ENCODE measurements at places on chromosomes 11 and 22. TPM values are rescaled to one million over a fixed set of nuclear protein-coding genes. Genes with fewer than 3 reads are reported as not detected.

- DNase-seq: no peak
These were observed 87.8 kb upstream of the CLNS1A start for GRCh38 chr11:77725433-77725832.

DNA sequence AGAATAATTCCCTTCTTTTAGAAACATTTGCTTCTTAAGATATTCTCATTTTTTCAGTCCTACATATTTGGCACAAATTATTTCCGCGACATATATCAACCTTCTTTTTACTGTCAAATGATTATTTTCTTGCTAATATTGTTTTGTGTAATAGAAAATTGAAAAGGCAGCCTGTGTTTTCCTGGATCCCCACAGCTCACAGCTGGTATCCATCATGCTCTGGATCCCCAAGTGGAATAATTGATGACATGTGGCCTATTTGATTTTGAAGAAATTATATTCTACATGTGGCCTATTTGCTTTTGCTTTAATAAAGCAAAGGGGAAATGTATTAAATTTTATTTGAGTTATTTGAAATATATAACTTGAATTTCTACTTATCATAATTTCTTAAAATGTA, 199.4 kb upstream of the LUZP2 start:
- DNase-seq: no peak

BRMS1 gene
- 47.6 TPM for total RNA-seq

CDC42BPG gene
- 10.3 TPM for total RNA-seq

DNA sequence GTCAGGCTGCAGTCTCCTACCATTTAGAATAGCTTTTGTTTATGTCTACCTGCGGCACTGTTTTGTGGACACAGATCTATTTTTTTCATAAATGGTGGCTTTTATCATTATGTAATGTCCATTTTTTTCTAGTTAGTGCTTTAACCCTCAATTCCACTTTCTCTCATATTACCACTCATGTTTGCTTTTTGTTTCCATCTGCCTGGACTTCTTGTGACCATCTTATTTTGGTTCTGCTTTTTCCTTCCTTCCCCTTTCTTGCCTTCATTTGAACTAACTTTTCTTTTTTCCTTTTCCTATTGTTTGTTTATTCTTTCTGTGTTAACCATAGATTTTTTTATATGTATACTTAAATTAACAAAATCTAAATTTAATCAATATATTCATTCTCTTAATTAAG, 98.5 kb upstream of the SLC22A12 start:
- DNase-seq: no peak

DNA sequence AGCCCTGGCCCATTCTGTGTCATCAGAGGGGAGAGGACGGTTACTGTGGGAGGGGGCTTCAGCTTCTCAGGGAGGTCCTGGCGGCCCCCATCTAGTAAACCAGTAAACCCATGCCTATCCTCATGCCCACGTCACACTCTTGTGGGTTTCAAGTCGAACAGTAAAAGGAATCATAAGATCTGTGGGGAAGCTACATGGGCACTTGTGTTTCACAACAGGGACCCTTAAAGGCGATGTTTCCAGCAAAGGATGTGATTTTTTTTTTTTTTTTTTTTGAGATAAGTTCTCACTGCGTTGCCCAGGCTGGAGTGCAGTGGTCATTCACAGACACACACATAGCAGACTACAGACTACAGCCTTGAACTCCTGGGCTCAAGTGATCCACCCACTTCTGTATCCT, 9.2 kb upstream of the PARVG start:
- DNase-seq: peak; percentile 34

DNA sequence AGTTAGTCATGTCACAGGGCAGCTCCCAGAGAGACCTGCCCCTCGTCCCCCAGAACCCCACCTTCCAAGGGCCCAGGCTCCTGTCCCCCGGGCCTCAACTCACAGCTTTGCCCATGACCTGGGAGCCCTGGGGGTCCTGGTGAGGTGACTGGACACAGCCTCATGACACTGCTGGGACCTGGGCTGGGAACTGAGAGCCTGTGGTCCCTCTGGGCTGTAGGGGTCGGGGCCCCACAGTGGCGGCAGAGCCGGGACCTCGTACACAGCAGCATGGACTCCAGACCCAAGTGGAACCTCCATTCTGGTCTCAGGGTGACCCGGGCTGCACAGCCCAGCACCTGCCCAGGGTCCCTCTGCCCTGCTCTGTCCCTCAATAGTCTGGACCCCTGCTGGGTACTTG, 6.9 kb downstream of the APOBEC3A start:
- no peak for DNase-seq

MIOX gene
- 0.52 TPM for total RNA-seq

PLET1 gene
- total RNA-seq: not detected

GRCh38 chr11:92528001-92528400, 303.4 kb downstream of the FAT3 start:
- no peak for DNase-seq

- DNase-seq: no peak
These were observed 63.8 kb downstream of the IGLL1 start for GRCh38 chr22:23516304-23516703.

- no peak for DNase-seq
These were observed 184.5 kb upstream of the NTM start for GRCh38 chr11:131185915-131186314.

LAYN gene
- 1.2 TPM for total RNA-seq

DNA sequence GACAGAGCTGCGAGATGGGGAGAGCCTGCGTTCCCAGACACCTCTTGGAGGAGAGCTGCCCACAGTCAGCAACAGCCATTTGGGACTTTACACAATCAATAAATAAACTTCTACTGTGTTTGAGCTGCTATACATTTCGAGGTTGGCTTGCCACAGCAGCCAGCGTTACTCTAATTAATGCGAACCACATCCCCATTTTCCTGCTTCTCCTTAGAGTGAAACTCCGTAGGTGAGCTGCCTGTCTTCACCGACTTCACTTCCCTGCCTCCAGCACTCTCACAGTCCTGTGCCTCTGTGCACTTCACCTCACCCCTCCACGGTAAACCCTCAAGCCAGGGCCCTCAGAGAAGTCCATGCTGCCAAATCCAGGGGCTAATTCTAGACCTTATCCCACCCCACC, 5.9 kb upstream of the SLC22A12 start:
- DNase-seq: no peak

- DNase-seq: no peak
These were observed 4.2 kb upstream of the CTR9 start for GRCh38 chr11:10746871-10747270.

SMC1B gene
- 0.16 TPM for total RNA-seq

MMP12 gene
- total RNA-seq: not detected

DNA sequence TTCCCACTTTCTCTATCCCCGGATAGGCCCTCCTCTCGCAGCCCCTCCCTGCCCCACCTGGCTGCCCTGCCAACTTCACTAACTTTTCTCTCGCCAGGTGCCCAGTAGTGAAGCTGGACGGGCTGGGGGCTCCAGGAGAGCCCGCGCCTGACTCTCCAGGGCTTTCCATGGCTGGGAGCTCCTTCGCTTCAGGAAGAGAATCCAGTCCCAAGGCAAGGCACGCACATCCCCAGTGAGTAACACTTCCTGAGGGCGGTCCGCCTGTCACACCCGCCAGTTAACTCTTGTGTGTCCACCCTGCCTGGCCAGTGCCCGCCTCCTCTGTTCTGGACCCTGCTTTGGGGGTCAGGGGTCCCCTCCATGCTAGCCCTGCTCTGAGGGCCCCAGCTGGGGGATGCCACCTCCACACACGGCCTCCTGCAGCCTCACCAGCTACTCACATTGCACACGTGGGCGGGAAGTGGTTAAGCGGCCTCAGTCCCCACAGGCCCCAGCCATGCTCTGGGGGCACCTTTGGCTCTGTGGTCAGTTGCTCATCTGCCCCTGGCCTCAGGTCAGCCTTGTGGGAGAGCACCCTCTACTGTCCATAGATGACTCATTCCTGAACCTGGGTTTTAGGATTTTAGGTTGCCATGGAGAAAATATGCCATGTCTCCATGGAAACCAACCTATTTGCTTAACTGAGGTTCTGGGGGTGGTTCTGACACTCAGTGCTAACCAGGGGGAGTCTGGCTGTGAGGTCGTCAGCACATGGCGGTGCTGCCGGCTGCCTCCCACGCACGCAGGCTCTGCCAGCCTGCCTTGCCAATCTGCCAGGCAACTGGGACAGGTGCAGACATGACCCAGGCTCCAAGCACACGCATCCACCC, at the start of gene RIN1:
Gene RIN1 (minus strand): TSS at position 201 of the 869 bp plus-strand sequence. CDS start 32 bp downstream, at position 169.
- DNase-seq: peak; percentile 62

DNA sequence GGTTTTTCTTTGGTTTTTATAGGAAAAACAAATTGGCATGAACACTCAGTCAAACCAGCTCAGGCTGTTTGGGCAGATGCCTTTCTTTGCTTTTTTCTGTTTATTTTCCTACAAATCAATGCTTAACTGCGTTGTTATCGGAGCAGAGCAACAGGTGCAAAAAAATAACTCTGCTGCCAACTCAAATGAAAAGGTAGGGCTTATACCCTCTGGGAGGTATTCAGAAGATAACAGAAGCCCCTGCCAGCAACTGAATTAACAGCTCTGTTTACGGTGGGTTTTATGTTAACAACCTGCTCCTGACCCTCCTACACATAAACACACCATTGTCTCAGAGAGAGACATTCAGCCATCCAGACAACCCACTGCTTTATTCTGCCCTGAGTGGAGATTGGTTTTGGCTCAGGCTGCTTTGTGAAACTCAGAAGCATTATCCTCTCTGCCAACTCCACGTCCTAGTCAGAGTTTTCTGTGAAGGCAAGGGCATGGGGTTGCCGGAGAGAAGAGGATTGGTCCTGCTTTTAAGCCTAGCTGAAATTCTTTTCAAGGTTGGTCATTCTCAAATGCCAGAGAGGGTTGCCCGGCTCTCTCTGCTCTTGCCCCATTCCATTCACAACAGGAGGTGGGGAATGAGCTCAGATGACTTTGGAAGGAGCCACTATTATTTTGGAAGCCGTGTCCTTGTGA, 11.4 kb downstream of the EHF start:
- DNase-seq: no peak

DNA sequence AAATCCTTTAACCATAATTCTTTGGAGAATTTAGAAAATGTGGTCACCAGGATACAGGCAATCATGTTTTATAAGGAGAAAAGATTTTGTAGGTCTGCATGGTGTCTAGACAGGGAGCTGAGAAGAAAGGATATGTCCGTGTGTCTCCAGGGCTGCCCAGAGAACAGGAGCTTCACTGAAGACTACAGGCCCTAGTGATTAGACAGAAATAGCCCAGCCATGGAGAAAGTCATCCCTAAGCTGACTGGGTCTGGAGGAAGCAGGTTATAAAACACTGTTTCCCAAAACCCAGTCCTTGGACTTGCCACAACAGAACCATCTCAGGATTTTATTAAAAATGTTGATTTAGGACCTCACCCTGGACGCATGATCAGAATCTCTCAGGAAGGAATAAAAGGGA, 84.4 kb downstream of the GALNT18 start:
- no peak for DNase-seq

DNA sequence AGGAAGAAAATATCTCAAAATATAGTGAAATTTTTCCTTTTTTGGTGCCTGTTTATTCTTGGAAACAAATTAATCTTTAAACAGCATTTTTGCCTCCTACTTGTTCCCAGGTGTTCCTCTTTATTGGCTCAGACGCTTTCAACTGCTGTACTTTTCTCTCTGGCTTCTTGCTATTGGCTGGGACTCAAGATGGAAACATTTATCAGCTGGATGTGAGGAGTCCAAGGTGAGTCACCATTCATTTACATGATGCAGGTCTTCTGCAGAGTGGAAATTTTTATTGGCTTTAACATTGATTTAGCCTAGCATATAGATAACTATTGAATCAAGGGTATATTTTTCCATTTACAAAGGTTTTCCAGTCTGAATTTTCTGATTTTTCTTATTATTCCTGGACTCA, 34.4 kb upstream of the DNAJB13 start:
- no peak for DNase-seq

FRMD8 gene
- total RNA-seq: 55.0 TPM

DNA sequence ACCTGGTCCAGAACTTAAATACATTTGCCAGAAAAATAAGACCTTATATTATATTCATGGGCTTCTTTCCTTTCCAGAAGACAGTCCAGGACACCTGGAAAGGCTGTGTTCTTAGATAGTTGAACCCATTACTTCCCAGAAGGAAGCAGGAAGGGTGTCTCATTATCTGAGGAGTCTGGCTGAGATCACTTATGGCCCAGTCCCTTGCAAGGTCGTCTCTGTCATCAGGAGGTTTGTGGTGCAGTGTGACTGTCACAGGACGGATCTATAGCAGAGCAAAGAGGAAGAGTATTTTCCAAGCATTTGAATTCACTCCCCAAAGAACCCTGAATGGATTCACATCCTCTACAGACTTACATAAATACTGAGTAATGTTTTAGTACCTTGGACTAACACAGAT, 270.7 kb upstream of the MTNR1B start:
- no peak for DNase-seq

RIBC2 gene
- not detected for total RNA-seq

ANKK1 gene
- 4.6 TPM for total RNA-seq

DNA sequence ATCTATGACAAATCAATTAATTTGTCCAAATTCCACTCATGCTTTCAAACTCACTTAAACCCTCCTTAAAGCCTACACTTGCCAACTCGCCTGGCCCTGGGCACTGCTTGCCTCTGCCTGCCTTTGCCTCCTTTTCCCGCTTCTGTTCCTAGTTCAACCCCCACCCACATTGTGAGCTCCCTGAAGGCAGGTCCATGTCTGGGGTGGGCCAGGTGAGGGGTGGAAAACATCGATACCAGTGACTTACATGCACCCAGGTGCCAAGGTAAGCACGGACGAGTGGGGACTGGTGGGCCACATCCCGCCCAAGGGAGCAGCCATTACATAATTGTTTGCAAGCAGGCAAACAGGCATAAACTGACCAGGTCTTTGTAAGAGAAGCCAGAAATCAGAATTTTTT, 146.2 kb downstream of the ST3GAL4 start:
- no peak for DNase-seq

OR56B4 gene
- total RNA-seq: not detected

OR52N4 gene
- total RNA-seq: 2.2 TPM

DNA sequence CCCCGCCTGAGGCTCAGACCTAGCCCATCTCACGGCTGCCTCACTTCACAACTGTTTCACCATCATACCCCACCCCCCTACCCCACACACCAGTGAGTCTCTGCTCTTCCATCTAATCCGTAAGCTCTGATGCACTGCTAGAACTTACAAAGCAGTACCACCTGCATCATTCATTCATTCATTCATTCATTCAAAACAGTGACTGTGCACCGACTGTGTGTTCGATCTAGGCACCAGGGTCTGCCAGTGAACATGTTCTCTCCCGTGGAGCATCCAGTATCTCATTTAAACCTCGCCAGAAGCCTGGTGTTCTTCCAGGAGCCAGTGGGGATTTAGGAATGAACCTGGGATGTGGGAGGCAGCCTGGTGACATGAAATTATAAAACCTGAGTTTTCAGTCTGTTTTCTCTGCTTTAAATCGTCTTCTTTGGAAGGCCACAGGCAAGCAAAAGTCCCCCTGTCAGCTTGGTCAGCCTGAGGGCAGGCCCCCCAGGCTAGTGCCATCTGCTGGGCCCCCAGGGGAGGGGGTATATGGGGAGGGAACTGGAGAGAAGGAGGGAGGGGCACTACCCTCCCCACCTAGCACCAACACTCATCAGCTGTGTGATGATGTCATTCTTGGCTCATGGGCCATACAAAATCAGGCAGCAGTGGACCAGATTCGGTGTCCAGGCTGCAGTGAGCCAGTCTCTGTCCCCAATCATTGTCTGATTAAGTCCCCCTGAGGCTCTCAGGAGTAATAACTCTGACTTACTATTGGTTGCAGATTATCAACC, 18.4 kb downstream of the TMPRSS6 start:
- DNase-seq: no peak

- no peak for DNase-seq
These were observed 16.9 kb downstream of the CCDC15 start for GRCh38 chr11:124970925-124971324.

Data from naive thymus-derived CD8-positive, alpha-beta T cell (primary cell).